ENCODE measurements at places on chromosomes 12 and 14.
A peak's percentile ranks its signal among the peaks of the same experiment; 100 is the strongest.

GRCh38 chr14:69153152-69153872 is 393 bp upstream of the DCAF5 start:
- DNase-seq, result peak; percentile 51

DNA sequence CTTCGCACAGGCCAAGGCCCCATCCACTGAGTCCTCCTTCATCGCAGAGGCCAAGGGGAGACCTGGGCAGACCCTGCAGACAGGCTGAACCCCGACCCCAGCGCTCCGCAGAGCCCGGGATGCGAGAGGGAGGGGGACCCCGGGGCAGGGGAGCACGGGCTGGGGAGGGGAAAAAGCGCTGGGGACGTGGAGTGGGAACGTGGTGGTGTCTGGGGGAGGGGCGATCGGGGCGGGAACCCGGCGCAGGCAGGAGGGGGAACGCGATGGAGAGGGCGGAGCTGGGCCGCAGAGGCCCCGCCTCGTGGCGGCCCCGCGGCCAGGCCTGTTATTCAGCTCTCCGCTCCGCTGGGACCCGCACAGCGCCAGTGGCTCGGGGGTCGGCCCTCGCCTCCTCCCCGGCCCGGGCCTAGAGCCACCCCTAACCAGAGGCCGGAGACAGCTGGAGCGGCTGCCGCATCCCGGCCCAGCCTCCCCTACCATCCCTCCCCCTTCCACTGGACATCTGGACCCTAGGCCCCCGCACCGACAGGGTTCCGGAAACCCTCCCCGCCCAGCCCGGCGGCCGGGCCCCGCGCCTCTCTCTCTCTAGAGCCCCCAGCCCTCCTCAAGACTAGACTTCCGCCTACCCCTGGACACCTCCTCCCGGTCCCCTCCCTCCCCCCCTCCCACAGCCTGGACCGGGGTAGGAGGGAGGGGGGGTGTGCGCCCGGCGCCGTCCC is at the start of gene ARHGEF25:
TSS of gene ARHGEF25 (plus strand) at position 328 of the 719 bp plus-strand sequence. CDS start 460 bp downstream, outside the sequence.
- peak; percentile 84 for DNase-seq

- no peak for DNase-seq
These were observed 24.6 kb upstream of the KIF26A start for GRCh38 chr14:104113631-104114420.

- DNase-seq, result no peak
These were observed 79.4 kb downstream of the SETD3 start for GRCh38 chr14:99401211-99401610.

DNA sequence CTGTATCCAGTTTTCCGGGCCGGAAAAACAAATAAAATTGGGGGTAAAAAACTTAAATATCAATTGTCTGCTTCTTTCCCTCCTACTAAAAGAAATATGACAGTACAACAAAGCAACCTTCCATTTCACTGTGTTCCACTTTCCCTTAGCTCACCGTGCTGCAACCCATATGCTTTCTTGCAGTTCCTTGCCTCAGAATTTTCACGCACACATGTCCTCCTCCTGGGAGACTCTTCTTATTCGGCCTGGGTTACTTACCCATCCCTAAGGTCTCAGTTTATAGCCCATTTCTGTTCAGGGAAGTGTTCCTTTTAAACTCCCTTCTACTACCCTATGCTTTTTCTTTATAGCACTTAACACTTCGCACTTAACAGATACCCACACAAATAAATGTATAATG is 4.5 kb upstream of the MAGOHB start:
- DNase-seq, result no peak

DNA sequence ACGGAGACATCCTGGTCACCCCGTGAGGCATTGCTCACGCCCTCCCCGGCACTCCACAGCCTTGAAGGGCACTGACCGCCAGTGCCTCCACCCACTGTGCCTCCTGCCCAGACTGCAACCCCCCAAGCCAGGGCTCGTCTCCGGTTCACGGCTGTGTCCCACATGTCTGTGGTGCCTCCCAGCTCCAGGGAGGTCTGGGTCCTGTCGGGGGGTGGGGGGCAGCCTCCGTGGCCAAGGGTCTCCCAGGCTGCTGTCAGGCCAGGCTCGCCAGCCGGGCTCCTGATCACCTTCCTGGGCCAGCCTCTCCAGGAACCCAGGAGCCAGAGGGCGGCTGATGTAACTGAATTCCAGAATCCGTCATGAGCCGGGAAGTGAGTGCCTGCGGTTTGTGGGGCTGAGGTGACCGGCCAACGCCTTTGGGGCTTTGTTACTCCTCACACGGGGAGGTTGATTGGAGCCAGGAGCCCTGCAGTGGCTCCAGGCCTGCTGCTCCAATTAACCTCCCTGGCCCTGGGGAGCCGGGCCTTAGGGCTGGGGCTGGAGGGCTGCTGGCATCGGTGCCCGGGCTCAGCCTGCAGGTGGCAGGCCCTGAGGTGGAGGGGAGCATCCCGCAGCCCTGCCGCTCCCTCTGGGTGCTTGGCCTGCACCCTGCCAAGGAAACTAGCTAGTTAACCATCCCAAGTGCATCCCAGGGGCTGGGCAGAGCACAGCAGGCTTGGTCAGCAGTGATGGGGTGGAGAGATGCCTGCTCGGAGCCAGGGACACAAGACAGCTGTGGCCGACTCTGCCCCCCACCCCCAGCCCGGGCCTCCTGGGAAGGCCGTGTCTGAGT is 36.4 kb upstream of the FBRSL1 start:
- DNase-seq, result no peak

DNA sequence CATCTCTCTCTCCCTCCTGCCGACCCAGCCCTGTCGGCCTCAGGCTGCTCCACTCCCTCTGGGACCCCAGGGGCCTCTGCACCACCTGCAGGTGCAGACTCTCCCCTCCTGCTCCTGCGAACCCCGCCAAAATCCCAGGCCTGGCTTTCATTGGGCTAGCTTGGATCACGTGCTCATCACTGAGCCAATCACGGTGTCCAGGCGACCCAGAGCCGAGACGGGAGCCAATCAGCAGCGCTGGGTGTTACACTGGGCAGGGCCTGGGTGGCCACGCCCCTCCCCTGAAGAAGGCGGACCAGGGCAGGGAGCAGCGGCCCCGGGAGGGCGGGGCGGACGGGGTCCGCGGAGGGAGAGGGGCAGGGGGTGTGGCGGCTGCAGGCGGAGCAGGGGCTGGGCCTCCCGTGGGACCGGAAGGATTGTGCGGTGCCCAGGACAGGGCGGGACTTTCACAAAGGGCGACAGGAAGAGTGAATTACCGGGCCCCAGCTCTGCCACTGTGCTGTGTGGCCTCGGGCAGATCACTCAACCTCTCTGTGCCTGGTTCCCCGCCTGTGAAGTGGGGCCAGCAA is 66.6 kb upstream of the FBRSL1 start:
- DNase-seq, result no peak

- no peak for DNase-seq
These were observed 149.0 kb downstream of the TGFB3 start for GRCh38 chr14:75832621-75833297.

DNA sequence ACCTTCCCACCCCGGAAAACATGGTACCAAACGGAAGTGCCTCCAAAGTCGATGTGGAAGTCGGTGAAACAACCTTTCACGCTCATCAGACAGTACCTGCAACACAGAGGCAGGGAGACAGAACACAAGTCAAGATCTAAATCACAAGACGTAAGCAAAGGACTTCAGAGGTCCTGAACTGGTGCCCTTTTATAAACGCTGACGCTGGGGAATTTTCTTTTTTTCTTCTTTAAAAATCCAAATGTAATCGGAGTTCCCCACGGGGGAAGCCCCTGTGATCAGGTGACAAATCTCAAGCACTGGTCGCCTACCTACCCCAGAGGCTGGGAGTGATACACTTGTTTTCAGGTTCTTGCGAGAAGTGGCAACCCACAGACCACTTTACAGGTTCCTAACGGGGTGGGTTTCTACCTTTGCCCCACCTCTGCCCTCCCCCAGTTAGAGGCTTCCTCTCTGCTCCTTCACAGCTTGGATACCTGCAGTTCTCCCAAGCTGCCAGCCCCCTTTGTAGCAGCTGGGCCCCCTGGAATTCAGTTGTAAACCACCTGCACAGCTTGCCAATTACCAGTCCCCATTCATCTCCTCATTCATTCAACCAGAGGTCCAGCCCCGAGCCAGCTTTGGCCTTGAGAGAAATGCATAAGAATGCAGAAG is 46.2 kb downstream of the KDM2B start:
- no peak for DNase-seq

GRCh38 chr12:26317942-26318575 is 122.7 kb downstream of the SSPN start:
- DNase-seq, result no peak

DNA sequence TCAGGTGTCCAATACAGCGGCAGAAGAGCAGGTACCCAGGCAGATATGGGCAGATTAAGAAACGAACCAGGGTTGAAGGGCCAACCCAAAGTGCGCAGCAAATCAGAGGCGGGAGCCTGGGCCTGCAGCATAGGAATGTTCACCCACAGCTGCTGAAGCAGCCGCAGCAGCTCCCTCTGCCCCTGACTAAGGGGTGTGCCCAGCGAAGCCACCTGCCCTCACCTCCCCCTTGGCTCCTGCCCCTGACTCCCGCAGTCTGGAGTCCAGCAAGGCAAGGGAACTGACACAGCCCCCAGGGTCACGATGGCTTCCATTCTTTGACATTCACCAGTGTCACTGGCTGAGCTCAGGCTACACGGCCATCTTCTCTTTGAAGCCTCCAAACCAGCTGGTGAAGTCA is 27.3 kb upstream of the ZFP36L1 start:
- DNase-seq, result no peak

- peak; percentile 84 for DNase-seq
These were observed 324.4 kb downstream of the PAWR start for GRCh38 chr12:79366374-79366773.

GRCh38 chr12:26378711-26379110 is 183.3 kb downstream of the SSPN start:
- peak; percentile 32 for DNase-seq
